ENCODE measurements at places on chromosomes 12 and 14. TPM values are rescaled to one million over a fixed set of nuclear protein-coding genes. Genes with fewer than 3 reads are reported as not detected.

The CCDC38 gene
- total RNA-seq, result not detected

The PMCH gene
- total RNA-seq, result not detected

The GXYLT1 gene
- total RNA-seq, result 9.6 TPM

The BATF gene
- total RNA-seq, result not detected

The EPYC gene
- not detected for total RNA-seq

The EEF1AKMT3 gene
- total RNA-seq, result 9.4 TPM

The SYNDIG1L gene
- not detected for total RNA-seq

The CLEC2A gene
- not detected for total RNA-seq

The KCNA5 gene
- total RNA-seq, result not detected

The PPP4R4 gene
- 0.37 TPM for total RNA-seq

The KLHDC2 gene
- 55.7 TPM for total RNA-seq

The SERPINA5 gene
- not detected for total RNA-seq

The MIP gene
- total RNA-seq, result not detected

The OR11H12 gene
- not detected for total RNA-seq

The FOXN4 gene
- not detected for total RNA-seq

The LRIG3 gene
- total RNA-seq, result 50.7 TPM

The ITGA5 gene
- 524 TPM for total RNA-seq

The COX8C gene
- total RNA-seq, result not detected

The ALDH2 gene
- 13.6 TPM for total RNA-seq

The GRIN2B gene
- total RNA-seq, result not detected

Measured in subcutaneous preadipocyte (primary cell).